ENCODE measurements at places on chromosomes 16 and 17.

GRCh38 chr17:51407576-51407975 is 147.2 kb downstream of the UTP18 start:
- DNase-seq: no peak

DNA sequence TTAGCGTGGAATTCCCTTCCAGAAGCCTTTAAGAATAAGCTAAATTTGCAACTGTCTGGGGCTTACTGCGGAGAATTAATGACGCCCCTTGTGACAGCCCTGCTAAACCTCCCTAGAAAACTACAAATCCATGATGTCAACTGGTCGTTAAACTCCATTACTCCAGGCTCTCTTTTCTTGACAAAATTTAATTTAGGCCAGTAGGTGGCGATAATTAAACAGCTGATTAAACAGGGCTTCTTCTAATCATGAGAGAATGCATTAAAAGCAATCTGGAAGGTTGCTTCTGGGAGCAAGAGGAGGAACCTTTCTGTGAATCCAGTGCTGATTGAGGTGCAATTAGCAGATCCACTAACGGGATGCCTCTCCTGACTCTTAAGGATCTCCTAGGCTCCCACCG is 8.1 kb upstream of the NLRP1 start:
- DNase-seq: peak; percentile 19

DNA sequence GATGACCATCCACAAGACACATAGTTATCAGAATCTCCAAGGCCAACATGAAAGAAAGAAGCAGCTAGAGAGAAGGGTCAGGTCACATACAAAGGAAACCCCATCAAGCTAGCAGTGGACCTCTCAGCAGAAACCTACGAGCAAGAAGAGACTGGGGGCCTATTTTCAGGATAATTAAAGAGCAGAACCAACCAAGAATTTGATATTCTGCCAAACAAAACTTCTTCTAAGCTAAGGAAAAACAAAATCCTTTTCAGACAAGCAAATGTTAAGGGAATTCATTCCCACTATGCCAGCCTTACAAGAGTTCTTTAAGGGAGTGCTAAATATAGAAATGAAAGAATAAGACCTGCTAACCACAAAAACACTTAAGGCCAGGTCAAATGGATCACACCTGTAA is 47.8 kb downstream of the ITFG1 start:
- no peak for DNase-seq

DNA sequence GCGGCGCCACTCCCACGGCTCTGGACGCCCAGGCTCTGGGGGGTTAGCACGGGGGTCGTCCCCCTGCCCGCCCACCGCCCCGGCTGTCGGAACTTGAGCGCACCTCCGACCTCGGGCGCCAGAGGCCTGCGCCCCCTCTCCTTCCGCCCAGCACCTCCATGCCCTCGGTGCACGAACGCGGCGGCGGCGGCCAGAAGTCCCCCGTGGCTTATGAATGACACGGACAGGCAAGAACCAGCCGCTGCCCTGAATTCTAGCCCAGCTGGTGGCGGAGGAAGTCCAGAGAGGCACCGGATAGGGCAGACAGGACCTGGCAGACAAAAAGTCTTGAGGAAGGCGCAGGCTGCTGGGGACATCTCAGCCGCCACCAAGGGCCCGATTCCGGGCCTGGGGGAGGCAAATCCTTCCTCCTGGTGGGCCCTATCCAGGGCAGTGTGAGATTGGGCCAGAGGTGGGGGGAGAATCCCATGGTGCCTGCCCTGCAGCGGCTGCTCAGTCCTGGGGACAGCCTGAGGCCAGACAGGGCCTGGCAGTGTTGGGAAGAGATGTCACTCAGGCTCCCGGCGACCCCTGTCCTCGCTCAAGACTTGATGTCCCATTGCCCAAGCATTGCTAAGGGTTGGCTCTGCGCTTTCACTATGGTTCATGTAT is 897 bp upstream of the CYGB start:
- no peak for DNase-seq

GRCh38 chr16:50986453-50986852 is 164.6 kb downstream of the SALL1 start:
- no peak for DNase-seq

- no peak for DNase-seq
Observed at GRCh38 chr17:75346906-75347305, 57.7 kb upstream of the SLC25A19 start.

DNA sequence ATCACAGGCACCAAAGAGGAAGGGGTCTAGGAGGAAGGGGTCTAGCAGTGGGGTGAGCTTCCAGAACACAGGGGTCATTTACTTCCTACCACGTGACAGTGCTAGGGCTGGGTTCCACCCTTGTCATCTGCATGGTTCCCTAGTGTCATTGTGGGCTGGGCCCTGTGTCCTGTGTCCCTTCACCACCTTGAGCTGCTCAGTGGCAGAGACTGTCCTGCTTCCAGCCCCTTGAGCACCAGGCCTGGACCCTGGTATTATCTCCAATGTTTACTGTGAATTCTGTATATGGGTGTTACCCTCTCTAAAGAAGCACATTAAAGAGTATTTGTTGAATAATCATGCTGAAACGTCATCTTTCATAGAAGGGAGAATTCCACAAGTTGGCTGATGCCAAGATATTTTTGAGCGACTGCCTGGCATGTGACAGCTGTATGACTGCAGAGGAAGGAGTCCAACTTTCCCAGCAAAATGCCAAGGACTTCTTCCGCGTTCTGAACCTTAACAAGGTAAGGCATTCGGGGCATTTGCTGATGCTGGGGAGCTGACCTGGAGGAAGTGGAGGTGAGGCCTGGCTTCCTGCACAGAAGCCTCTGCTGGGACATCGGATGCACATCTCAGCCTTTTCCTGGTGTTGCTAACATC is 5.5 kb downstream of the NARF start:
- no peak for DNase-seq

DNA sequence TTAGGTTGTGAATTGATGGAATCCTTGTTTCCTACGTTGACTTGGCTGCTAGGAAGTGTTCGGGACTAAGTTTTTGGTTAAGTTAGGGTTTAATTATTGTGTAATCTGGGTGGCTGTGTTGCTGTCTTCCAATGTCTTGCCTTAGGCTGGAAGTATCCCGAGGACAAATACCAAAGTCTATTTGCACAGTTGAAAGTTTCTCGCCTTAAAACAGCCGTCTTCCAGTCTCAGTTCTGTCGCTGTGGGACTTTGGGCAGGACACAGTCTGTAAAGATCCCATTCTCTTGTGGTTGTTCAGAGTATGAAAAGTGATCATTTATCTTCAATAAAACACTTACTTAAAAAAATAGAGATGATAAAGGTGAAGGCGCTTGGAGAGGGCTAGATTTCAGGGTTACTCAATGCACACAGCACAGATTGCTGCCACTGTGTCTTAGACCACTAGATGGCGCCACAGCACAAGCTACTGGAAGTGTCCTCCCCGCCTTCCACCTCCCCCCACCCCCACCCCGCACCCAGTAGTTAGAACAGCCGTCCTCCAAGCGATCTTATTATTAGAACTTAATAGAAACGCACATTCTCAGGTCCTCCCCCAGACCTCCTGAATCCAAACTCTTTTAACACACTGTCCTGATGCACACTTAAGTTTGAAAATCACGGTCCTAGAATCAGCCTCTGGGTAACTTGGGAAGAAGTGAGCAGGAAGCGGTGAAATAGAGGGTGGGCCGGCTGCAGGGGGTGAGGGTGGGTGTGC is 45.8 kb downstream of the AKAP1 start:
- DNase-seq: peak; percentile 45

DNA sequence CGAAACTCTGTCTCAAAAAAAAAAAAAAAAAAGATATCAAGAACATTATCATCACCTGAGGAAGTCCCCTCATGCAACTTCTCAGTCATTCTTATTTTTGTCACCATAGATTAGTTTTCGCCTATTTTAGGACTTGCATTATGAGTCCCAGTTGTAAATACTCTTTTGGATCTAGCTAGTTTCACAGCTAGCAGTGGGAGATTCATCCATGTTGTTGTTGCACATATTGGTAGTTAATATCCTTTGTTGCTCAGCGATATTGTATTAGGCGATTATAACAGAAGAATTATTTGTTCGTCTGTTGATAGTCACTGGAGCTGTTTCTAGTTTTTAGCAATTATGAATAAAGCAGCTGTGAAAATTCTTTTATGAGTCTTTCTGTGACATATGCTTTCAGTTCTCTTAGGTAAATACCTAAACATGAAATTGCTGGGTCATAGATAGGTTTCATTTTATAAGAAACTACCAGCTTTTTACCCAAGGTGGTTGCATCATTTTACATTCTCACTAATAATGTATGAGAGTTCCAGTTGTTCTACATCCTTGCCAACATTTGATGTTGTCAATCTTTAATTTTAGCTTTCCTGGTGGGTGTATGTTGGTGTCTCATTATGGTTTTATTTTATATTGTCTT is 40.7 kb upstream of the MAP3K14 start:
- no peak for DNase-seq

DNA sequence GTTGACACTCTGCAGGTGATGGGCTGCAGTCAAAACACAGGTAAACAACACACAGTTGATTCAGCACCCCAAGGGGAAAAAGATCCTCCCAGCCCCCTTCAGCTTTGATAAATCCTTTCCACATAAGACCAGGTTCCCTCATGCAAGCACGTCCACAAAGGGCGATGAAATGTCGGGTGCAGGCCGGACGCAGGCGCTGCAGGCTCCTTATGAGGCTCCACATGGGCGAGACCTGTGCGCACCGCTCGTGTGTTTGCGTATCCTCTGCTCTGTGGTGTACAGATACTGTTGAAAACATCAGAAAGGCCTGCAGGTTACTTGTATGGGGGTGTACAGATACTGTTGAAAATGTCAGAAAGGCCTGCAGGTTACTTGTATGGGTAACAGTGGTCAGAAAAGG is 14.4 kb upstream of the ZNF750 start:
- DNase-seq: no peak

DNA sequence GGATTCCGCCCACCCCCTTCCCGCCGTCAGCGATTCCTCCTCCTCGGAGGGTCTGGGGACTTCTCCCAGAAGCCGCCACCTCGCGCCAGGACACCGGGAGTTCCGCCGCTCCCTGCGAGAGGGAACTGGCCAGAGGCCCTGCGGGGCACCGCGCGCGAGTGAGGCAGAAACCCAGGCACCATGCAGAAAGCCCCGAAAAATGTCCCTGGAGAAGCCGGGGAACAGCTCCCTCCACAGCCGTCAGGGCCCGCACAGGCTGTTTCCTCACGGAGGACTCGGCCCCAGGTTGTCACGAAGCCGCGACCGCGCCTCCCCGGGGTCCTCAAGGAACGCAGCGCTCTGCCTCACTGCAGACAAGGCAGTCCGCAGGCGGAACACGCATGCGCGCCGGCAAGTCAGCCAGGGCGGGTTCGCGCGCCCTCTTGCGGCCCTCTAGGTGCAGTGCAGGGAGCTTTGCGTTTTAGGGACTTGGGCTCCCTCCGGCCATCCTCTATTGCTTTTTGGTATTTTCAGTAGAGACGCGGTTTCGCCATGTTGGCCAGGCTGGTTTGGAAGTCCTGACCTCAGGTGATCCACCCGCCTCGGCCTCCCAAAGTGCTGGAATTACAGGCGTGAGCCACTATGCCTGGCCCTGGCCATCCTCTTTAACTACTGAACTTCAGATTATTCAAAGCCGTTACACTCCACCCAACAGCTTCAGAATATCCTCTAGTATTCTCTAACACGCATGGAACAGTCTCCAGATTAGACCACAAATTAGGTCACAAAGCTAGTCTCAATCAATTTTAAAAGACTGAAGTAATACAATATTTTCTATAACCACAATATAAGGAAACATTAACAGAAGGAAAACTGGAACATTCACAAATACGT is 20.3 kb upstream of the ZNF287 start:
- DNase-seq: peak; percentile 67

- DNase-seq: no peak
Observed at GRCh38 chr17:4136373-4136772, 6.5 kb downstream of the ZZEF1 start.

DNA sequence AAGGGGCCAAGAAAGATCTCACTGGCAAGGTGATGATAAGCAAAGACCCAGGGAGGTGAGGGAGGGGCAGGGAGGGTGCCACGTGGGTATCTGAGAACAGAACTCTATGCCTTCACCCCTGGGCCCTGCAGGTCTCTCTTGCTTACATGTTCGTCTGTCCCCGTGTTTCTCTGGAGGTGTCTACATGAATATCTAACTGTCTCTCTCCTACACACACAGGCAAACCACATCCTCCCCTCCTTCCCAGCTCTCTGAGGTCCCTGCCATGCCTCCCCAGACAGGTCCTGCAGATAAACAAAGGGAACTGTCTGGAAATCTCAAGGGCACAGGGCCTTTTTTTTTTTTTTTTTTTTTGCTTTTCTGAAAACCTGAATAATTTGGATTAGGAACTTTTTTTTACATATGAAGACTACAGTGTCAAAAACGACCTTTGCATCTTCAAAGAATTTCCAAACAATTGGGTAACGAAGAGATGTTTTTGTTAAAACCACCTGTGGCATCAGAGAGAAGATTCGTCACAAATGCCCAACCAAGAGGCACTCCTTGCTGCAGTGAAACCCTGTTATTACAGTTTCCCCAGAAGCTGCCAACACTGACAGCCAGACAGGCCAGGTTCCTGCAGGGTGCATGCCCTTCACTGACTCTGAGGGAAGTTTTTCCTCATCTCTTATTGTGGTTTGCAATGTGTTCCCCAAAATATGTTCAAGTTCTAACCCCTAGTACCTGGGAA is 17.8 kb downstream of the PLLP start:
- no peak for DNase-seq

DNA sequence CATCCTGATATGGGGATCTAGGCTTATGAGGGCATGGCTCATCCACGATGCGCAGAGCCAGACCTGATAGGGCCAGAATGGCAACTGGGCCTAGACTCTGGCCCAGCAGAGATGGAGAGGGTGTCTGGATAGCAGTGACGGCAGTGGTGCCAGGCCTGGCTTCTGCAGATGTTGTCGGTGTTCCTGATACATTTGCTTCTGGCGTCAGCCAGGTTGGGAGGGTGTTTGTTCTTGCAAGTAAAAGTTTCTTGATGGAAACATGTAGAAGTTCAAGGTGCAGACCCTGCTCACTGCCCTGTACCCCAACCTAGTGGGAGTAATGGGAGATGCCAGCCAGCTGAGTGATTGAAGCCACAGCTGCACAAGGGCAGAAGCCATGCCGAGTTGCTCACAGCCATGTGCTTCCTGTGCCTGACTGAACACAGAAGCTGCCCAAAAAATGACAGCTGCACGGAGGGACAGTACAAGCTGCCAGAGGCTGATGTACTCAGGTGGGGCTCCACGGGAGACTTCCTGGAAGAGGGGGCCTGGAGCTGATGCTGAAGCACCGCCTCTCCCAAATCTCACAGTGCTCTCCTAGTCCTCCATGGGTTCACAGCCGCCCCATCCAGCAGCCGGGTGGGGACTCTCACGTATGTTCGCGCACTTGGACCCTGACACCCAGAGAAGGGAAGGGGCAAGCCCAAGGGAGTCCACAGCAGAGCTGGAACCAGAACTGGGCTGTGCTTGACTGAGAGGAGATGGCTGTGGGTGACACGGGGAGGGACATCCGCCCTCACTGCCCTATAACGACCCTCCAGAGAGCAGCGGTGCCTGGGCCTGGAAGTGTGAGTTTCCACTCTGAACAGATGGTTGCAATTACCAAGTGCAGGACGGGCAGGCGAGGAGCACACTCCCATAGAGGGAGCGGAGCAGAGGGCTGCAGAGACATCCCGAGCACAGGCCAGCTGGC is 78.7 kb downstream of the N4BP1 start:
- no peak for DNase-seq

GRCh38 chr17:27217631-27218030 is 76.3 kb upstream of the WSB1 start:
- no peak for DNase-seq

- no peak for DNase-seq
Observed at GRCh38 chr17:54102246-54102645, 279.5 kb downstream of the KIF2B start.

- no peak for DNase-seq
Observed at GRCh38 chr16:68284847-68285246, 20.5 kb downstream of the SLC7A6 start.
